ENCODE measurements at places on chromosomes 1 and 21. TPM values are rescaled to one million over a fixed set of nuclear protein-coding genes. Genes with fewer than 3 reads are reported as not detected.

DNA sequence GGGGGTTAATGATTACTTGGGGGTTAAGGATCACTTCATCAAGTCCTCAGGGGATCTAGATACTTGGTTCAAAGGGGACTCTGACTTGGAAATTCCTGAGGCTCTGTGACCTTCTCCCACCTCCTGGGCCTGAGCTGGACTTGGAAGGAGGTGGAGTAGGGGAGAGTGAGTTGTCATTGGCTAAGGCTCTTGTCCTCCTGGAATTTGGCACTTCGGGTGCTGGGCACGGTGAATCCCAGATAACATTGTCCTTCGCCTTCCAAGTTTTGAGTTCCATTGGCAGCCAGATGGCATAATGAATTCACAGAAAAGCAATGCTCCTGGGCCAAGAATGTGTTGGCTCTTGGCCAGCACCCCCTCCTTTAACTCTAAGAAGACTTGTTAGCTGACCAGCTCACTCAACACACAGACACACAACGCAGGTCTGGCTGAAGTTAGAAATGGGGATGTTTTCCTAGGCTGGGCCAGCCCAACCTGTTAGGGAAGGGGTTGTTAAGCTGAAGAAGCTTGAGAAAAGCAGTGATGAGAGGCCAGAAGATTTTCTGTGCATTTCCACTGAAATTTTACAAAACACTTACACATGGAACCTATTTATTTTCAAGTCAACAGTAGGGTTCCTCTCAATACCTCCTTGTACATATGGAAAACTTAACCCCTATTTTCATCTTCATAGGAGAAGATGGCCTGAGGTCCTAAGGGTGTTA lies 29.7 kb downstream of the SLC26A9 start:
- no peak for DNase-seq

DNA sequence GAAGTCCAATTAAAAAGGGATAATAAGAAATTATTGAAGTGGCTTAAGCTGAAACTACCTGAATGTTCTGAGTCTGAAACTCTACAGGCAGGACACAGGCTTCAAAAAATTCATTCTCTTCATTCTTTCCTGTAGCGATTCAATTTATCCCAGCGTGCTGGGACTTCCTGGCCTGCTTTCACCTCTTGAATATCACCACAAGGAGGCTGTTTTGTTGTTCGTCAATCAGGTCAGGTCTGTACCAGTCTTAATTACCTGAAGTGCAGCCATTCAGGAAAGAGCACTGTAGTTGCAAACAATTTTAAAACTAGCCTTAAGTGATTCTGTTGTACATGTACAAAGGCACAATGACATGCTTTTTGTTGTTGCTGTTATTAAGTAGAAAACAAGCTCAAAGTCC lies 38.4 kb downstream of the FYB2 start:
- DNase-seq, result no peak

- DNase-seq, result no peak
Observed at GRCh38 chr1:101284021-101284420, 47.2 kb downstream of the S1PR1 start.

GRCh38 chr1:16978567-16979474 lies 1.6 kb downstream of the MFAP2 start:
- DNase-seq, result peak; percentile 90

GRCh38 chr1:113133038-113133437 lies 60.0 kb downstream of the LRIG2 start:
- DNase-seq, result no peak

- no peak for DNase-seq
Observed at GRCh38 chr21:46674430-46675007, 39.0 kb downstream of the PRMT2 start.

- DNase-seq, result no peak
Observed at GRCh38 chr1:201562257-201562656, 23.3 kb downstream of the NAV1 start.

DNA sequence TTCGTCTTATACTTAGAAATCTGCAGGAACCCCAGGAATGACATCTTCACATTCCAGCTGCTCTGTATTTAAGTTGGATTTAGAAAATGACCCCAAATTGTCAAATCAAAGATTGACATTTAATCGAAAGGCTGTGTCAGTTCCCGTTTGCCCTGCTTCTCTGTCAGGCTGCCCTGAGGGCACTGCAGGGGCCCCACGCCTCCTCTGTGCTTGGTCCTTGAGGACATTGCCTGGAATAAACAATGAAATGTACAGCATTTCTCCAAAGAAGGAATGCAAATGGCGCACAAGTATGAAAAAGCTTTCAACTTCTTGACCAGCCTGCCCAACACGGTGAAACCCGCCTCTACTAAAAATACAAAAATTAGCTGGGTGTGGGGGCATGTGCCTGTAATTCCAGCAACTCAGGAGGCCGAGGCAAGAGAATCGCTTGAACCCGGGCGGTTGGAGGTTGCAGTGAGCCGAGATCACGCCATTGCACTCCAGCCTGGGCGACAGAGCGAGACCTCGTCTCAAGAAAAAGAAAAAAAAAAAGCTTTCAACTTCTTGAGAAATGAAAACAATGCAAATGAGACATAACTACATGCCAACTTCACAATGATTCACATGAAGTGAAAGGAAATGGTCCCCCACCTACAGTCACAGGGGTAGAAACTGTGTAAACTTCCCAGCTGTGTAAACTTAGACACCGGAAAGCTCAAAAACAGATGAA lies 3.0 kb downstream of the TMPRSS3 start:
- peak; percentile 87 for DNase-seq

- no peak for DNase-seq
Observed at GRCh38 chr1:15029786-15030185, 123.8 kb upstream of the TMEM51 start.

GRCh38 chr1:219927298-219927955 lies 930 bp downstream of the SLC30A10 start:
- DNase-seq, result no peak

DNA sequence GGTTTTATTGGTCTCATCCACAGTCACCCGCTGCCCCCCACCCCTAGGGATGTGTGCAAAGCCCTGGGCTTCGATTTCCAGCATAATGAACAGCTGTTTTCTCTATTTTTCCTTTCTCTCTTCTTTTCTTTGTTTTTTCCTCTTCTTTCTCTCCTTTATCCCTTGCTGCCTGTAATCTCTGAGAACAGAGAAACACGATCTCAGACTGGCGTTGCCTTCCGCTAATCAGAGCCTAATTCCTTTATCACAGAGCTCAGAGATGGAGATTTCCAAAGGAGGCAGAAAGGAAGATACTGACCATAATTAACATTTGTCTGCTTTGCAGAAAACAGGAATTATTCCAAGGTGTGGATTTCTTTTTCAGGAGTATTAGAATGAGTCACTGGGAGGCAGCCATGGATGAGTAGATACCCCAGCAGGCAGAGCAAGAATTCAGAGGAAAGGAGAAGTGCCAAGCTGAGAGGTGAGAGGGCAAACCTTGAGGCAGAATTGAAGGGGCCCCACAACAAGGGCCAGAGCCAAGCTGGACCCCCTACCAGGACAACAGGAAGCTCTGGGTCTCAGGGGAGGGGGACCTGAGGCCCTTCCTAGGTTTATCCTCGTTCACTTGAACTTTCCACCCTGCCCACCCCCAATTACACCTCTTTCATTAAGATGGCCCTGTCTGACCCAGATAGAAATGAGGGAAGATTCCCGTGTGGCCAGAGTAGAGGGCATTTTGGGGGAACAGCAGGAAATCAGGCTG lies 33.3 kb downstream of the MATN1 start:
- no peak for DNase-seq

GRCh38 chr1:183385340-183386144 lies 32.6 kb downstream of the NMNAT2 start:
- no peak for DNase-seq

DNA sequence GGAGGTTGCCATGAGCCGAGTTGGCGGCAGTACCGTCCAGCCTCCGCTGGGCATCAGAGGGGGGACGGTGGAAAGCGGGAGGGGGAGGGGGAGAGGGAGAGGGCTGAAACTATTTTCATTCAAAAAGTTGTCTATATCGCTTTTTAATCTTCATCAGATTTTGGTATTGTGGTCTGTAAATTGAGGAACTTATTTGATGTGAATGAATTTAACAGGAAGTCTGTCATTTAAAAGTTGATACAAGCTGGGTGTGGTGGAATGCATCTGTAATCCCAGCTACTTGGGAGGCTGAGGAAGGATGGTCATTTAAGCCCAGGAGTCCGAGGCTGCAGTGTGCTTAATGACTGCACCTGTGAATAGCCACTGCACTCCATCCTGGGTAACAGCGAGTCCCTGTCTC lies 3.0 kb upstream of the EPHX4 start:
- DNase-seq, result no peak

DNA sequence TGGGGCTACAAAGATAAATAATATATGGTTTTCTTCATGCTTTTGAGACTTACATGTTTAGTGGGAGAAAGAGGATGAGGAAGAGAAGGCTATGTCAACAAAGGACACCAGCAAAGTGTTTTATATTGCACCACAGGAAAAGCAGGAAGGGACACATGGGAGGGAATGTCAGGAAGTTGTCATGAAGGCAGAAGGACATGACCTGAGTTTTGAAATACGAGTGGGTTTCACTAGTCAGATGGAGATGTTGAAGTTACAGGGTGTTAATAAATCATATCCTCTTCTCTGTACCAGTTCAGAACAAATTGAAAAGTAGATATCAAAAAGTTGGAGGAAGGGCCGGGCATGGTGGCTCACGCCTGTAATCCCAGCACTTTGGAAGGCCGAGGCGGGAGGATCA lies 18.2 kb upstream of the AGO1 start:
- peak; percentile 8 for DNase-seq

- DNase-seq, result no peak
Observed at GRCh38 chr1:55916481-55916880, 662.9 kb downstream of the PLPP3 start.

- no peak for DNase-seq
Observed at GRCh38 chr1:234690872-234691271, 80.9 kb upstream of the IRF2BP2 start.

DNA sequence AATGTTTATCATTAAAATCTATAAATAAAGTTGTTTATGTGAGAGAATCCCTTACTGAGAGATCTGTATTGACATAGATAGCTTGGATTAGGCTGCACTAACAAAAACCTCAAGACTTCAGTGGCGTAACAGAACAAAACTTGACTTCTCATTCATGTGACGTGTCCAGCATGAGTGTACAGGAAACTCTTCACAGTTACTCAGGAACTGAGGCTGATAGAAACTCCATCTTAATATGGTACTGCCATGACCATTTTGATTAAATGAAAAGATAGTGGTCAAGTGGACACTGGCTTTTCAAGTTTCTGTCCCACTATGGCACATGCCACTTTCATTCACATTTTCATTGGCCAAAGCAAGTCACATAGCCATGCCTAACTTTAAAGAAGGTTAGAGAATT lies 3.7 kb downstream of the ST3GAL3 start:
- DNase-seq, result peak; percentile 92

GRCh38 chr1:22636353-22636752 lies at the start of gene C1QA:
C1QA (plus strand) TSS chr1:22636628; CDS start chr1:22637617, 989 bp downstream.
- no peak for DNase-seq

GRCh38 chr1:94734963-94735901 lies 84.9 kb upstream of the SLC44A3 start:
- DNase-seq, result no peak

LDLRAD1 gene
- total RNA-seq, result not detected

PLA2G4A gene
- 15.1 TPM for total RNA-seq

WNT3A gene
- total RNA-seq, result not detected

KCNK2 gene
- total RNA-seq, result under 0.01 TPM

SPATA17 gene
- total RNA-seq, result not detected

TRABD2B gene
- total RNA-seq, result not detected

GPR25 gene
- not detected for total RNA-seq

COA7 gene
- 7.7 TPM for total RNA-seq

SRSF10 gene
- total RNA-seq, result 47.5 TPM

CAPN8 gene
- total RNA-seq, result not detected

WDR26 gene
- 61.7 TPM for total RNA-seq

SHISAL2A gene
- total RNA-seq, result not detected

UTS2 gene
- not detected for total RNA-seq

FAM229A gene
- total RNA-seq, result 0.99 TPM

IL24 gene
- not detected for total RNA-seq

PLA2G2C gene
- not detected for total RNA-seq

All from lung microvascular endothelial cell (primary cell).